Stimulated activated CD4-positive, alpha-beta T cell treated with anti-CD3 and anti-CD28 coated beads, TNF-alpha, amount 100 ng/mL, for 1 hour (primary cell): ENCODE measurements at places on chromosomes 5 and 9.

DNA sequence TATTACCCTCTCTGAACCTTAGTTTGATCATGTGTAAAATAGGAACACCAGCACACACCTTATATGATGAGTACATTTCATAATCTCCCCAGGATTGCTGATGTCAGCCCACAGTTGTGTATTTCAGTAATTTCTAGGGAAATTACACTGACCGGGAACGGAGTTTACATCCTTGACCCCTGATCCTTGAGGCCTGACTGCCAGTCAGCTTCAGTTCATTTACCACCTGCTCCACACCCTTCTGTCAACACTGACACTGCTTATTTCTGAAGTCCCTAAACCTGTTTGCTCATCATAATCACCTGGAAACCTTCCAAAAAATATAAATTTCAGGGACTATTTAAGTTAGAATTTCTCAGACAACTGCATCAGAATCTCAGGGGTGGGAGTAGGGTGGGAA is 55.3 kb downstream of the ZNF622 start:
- no peak for DNase-seq

DNA sequence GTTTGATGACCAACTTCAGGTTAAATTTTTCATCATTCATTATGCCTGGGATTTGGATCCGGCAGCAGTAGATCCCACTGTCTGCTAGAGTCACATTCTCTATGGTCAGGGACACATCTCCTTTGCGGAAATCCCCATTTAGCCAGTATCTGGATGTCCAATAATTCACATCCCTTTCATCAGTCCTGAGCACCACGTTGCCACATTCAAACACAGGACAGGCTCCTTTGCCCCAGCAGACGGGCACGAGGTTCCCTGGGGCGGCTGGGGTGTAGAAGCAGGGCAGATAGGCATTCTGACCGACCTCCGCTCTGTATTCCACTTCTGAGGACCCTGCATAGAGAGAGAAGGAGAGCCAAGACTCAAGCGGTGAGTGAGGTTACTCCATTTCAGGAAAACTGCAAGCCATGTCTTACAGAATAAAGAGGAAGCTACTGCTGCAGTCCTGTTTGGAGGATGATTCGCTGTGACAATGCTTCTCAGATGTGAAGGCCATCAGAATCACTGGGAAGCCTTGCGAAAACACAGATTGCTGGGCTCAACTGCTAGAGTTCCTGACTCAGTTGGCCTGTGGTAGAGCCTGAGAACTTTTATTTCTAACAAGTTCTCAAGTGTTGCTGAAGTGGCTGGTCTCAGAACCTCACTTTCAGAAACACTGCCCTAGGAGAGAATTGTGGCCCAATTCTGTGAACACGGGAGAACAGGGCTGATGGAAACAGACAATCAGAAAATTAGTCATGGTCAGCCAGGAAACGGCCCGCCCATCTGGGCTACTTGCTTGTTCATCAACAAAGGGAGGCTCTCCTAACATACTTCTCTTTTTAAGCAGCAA is 2.0 kb downstream of the HAVCR2 start:
- DNase-seq: no peak

DNA sequence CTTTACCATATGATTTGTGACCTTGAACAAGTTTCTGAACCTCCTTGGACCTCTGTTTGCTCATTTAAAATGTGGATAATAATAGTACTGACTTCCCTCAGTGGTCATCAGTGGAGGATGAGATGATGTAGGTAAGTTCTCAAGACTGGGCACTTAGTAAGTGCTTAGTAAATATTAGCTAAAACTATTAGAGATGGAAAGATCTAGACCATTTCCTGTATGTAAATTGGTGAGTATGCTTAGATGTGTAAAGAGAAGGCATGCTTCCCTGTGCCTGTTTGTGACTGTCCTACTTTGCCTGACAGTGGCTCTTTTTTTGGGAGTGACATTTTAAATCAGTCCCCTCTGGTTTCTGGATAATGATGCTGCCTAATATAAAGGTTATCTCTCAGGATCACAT is 288.1 kb downstream of the GABRB2 start:
- no peak for DNase-seq

DNA sequence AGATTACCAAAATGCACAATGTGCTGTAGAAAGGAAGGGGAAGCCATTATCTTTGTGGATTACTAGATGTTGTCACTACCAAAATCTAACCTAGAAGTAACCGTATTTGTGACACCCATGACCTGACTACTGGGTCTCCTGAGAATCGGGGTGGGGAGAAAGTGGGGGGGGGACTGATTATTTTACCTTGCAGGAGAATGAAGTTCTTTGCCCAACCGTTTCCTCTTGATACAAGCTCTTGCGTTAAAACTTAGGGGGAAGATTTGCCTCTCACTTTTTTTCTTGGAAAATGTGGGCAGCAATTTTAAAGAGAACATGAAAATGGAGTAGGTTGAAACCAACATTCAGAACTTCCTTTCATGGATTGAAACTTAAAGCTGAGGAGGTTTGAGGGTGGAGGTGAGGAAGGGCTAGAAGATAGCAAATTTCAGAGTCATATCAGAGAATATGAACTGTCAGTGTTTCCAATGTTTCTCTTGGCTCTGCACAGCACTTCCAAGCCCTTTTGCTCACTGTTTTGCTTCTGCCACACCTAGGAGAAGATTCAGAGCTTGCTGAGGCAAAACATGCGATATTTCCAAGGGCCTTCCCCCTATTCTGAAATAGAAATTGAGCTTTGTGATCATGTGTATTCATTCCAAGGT is 280.8 kb downstream of the AOPEP start:
- no peak for DNase-seq

GRCh38 chr9:26956860-26957233 is 635 bp downstream of the IFT74 start:
- no peak for DNase-seq

- no peak for DNase-seq
These were observed 452.9 kb upstream of the DMAC1 start for GRCh38 chr9:8252445-8252844.

DNA sequence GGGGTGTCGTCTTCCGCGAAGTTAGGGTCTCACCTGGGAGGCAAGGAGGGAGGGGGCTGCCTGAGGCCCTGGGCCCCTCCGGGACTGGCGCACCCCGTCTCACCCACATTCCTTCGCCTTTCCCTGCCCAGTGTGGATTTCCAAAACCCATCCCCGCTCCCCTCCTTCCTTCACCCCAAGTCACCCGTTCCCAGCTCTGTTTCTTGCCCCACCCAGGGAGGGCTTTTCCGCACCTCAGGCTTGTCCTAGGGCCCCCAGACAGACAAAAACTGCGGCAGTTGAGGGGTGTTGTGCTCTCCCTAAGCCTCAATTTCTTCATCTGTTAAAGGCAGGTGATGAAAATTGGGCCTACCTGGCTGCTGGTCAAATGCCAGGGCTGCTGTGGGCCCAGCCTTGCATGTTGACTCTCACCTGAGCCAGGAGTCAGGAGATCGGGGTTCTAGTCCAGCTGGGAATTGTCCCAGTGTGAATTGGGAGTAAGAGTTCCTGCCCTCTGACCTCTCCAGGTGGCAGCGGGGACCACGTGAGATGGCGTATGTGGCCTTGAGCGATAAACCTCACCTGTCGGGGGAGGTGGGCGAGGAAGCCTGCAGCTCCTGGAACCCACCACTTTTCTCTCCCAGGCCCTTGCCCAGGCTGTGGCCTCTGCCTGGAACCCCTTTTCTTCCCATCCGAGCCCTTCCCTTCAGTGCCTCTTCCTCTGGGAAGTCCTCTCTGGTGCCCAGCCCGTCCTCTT is 143.4 kb upstream of the IER5L start:
- DNase-seq: no peak

- DNase-seq: no peak
These were observed 429 bp upstream of the ARL10 start for GRCh38 chr5:176364765-176365350.

GRCh38 chr5:137220523-137220927 is 278.6 kb downstream of the SPOCK1 start:
- DNase-seq: no peak

- no peak for DNase-seq
These were observed 495.9 kb downstream of the ANXA1 start for GRCh38 chr9:73647560-73647959.

DNA sequence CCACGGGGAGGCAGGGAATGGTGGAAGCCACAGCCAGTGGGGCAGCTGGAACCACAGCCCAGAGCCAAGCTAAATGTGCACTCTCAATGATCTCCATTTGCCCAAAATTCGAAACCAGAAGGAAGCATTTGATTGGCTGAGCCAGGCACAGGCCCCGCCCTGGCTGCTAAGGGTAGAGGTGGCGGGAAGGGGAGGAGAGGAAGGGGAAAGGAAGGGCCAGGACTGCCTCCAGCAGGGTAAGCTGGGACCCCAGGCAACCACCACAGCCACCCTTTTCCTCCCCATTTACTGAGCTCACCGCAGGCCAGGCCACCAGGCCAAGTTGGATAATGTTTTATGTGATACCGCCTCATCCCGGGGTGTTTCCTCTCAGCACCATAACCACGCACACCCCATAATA is 100.3 kb upstream of the RAPGEF1 start:
- no peak for DNase-seq

DNA sequence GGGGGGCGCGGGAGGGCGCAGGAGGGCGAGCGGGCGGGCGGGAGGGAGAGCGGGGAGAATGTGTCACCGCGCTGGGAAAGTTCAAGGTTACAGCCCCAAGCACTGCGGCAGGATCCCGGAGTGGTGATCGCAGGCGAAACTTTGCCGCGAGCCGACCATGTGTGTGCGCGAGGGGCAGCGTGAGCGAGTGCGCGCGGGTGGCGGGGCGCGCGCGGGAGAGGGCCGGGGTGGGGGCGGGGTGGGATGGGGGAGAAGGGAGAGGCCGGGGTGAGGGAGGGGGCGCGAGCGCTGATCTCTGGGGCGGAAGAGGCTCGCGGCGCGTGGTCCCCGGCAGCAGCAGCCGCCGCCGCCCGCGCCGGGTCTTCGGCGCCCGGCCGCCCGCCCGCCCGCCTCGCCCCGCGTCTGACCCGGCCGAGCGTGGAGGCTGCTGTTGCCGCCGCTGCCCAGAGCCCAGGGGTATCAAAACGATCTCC is at the start of gene NFIB:
Gene NFIB, minus strand, starts transcription at position 191 of the 473 bp plus-strand sequence. CDS start 630 bp downstream, outside the sequence.
- no peak for DNase-seq

GRCh38 chr5:132498686-132499271 is 8.2 kb upstream of the IRF1 start:
- no peak for DNase-seq

GRCh38 chr9:72635197-72635596 is 113.8 kb downstream of the TMC1 start:
- DNase-seq: no peak

DNA sequence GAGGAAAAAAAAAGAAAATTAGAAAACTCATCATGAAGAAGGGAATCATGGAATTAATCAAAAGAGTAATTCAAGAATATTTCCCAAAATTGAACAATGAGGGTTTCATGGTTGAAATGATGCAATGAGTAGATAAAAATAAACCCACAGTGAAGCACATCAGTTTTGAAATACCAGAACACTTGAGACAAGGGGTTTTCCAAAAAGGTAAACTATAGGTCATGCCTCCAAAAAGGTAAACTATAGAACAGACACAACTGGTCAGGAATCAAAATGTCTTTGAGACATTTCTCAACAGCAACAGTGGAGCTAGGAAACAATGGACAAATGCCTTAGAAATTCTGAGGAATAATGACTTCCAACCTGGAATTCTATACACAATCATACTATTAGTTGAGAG is 60.2 kb upstream of the PCSK5 start:
- DNase-seq: no peak

DNA sequence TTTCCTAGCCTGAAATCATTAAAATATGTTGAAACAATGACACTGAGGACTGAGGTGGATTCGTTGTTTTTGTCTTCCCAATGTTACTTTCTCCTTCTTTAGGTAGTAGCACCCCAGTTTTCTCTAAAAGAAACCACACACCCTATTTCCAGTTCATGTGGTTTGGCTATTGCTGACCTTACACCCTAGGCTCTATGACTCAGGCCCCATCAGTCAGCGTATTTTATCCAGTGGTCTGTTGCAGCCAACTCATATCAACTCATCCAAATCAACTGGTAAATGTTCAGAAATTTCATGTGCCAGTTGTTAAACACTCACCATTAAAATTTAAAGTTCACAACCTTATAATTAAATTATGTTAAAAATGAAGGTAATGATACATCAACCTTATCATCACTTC is 44.6 kb upstream of the NFIB start:
- DNase-seq: no peak

DNA sequence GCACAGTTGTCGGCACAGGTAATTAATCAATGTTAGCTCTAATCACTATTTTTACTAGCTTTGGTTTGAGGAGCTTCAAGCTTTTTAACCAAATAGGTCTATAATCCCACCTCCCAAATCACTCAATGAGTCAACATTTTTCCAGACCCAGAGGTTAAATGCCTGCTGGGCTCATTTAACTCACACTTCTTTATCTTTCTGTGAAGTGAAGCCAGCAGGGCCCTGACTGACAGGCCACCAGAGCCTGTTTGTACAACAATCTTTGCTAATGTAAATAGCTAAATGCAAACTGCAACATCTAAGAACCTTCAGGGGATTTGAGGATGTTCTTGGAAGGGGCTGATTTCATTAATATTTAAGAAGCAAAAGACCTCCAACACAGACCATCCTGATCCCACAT is 98.4 kb upstream of the NREP start:
- no peak for DNase-seq

DNA sequence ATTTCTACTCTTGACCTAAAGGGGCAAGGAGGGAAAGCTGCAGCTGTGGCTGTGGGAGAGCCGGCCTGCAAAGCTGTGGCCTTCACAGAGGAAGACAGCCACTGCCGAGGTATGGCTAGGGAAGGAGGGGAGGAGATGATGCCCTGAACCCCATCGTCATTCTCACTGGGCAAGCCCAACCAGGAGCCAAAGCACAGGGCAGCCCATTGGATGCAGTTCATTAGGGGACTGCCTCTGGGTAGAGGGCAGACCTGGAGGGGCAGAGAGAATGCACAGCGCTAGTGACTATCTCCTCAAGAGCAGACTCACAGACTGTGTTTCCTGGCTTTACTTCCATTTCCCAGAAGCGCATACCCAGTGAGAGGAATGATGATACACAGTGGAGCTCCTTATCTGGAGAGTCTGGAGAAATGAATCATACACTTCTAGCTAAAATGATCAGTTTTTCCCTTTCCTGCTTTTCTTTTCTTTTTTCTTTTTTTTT is 47.2 kb upstream of the TTC23L start:
- no peak for DNase-seq

- no peak for DNase-seq
These were observed 16.0 kb downstream of the FRRS1L start for GRCh38 chr9:109150925-109151545.

DNA sequence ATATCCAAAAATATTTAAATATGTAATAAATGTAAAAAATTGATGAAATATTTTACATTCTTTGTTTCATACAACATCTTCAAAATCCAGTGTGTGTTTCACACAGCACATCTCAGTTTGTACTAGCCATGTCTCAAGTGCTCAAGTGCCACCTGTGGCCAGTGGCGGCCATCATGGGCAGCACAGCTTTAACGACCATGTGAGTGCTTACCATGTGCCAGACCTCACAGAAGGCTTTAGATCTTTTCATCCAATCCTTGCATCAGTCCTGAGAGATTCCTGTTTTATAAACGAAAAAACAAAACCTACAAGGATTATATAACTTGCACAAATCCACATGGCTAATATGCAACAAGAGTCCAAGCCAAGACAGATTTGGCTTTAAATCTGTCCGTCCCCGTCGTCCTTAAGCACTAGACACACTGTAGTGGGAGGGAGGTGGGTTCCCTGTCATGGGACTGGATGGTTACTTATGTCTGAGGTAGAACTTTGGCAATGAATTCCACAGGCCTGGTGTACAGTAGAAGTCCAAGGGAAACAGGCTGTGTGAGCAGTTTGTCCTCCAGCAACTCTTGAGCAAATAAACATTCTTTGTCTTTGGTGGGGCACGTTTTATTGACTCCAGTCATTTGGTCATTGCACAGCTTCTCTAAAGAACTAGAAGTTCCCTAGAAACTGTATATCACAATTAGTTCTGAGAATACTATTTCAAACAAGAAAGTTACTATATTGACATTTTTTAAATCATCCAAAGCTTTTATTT is 25.0 kb upstream of the F2R start:
- DNase-seq: no peak
